ENCODE measurements at places on chromosomes 11 and 22. TPM values are rescaled to one million over a fixed set of nuclear protein-coding genes. Genes with fewer than 3 reads are reported as not detected.

The CEND1 gene
- total RNA-seq = not detected

The CRYAB gene
- 16.2 TPM for total RNA-seq

The OPCML gene
- total RNA-seq = not detected

The C11orf91 gene
- not detected for total RNA-seq

The PYGM gene
- 5.0 TPM for total RNA-seq

The TSPAN32 gene
- not detected for total RNA-seq

GRCh38 chr22:45008186-45008681 lies 1.6 kb downstream of the PHF21B start:
- DNase-seq = no peak

DNA sequence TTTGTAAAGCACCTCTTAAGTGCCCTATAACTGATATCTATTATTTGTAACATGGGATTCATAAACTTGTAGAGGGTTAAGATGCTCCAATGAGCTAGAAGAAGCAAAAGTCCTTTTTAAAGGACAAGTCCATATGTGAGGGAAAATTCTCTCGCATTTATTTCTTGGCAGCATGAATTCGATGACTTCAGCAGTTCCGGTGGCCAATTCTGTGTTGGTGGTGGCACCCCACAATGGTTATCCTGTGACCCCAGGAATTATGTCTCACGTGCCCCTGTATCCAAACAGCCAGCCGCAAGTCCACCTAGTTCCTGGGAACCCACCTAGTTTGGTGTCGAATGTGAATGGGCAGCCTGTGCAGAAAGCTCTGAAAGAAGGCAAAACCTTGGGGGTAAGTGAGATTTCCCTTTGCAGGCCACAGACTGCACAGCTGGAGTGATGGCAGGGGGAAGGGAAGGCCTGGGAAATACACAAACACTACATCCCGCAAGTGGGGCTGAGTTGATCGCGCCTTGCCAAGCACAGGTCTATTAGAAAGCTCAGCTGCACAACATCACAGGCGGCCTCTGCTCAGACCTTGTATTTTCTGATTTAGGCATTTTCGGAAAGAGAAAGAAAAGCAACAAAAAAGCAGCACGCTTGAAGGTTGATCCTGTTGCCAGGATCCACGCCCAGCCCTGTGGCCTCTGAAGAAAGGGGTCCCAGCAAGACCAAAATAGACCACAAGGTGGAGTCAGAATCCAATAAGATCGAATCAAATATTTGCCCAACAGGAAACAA lies 1.5 kb downstream of the MS4A8 start:
- no peak for DNase-seq

GRCh38 chr11:111523343-111523742 lies 8.8 kb downstream of the HOATZ start:
- DNase-seq = no peak

GRCh38 chr22:31284281-31285155 lies 7.8 kb downstream of the PIK3IP1 start:
- DNase-seq = no peak

Measured in Peyer's patch (tissue), 4 donors.